Amniotic stem cell (primary cell): ENCODE measurements at places on chromosomes 3 and 15.
A peak's percentile ranks its signal among the peaks of the same experiment; 100 is the strongest.

DNA sequence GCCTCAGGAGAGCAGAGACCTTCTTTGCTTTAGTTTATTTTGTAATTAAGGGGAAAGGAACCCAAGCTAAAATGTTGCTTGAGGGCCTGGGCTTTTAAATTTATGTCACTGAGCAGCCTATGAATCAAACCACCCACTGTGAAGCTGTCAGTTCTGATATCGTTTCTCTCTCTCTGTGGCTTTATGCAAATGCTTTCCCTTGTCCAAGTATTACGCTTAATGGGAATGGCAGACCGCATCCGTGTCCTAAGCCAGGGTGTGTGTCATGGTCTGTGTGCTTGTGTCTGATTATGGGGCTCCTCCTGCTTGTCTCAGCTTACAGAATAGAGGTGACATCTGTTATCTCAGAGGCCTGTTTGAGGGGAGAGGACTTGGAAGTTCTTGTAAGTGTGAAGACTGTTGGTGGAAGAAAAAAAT, 82.4 kb downstream of the EBLN2 start:
- peak; percentile 12 for DNase-seq

DNA sequence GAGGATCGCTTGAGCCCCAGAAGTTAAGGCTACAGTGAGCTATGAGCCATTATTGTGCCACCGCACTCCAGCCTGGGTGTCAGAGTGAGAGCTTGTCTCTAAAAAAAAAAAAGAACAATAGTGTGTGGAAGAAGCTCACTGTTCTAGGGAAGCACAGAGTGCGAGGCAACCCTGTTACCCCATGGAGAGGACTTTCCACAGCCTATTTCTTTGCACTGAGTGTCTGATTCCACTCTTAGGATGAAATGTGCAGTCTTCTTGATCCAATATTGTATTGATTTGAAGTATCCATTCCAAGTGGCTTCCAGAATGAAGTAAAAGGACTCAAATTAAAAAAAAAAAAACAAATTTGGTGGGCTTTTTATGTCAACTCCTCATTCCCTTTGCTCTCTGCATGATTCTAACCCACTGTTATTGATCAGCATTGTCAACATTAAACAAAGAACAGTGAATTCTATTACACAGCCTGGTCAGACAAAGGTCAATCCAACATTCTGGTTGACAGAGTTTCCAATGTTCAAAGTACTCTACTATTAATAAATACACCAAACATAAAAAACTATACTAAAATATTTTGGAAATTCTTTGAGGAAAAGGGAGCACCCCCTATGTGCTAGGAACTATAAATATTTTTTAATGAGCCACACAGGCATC, 150.2 kb upstream of the PTPRG start:
- no peak for DNase-seq

DNA sequence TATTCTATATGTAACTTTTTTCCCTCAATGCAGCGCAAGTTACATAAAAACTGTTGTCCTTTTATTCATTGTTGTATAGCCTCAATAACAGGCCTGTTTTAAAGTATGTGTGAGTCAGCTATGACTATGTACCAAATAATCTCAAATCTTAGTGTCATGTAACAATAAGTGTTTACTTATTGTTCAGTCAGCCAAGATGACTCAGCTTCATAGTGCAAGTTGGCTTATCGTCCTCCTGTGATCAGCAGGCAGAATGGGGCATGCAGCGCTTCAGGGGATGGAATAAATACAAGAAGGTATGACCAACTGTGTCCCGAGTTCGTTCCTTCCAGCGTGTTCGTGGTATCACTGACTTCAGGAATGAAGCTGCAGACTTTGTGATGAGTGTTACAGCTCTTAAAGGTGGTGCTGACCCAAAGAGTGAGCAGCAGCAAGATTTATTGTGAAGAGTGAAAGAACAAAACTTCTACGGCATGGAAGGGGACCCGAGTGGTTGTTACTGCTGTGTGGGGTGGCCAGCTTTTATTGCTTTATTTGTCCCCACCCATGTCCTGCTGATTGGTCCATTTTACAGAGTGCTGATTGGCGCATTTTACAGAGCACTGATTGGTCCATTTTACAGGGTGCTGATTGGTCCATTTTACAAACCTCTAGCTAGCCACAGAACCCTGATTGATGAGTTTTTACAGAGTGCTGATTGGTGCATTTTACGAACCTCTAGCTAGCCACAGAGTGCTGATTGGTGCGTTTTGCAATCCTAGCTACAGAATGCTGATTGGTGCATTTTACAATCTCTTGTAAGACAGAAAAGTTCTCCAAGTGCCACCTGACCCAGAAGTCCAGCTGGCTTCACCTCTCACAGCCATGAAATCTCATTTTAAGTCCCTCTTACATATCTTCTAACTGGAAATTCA, 1016.0 kb downstream of the MCTP2 start:
- DNase-seq = peak; percentile 97

- no peak for DNase-seq
Measured at GRCh38 chr3:16866571-16866970, 18.2 kb upstream of the PLCL2 start.

- no peak for DNase-seq
Measured at GRCh38 chr15:74131628-74132413, 1.4 kb downstream of the ISLR2 start.
